ENCODE measurements at places on chromosomes 12 and 14.

GRCh38 chr12:69916544-69917235, 91.7 kb downstream of the MYRFL start:
- DNase-seq: no peak

GRCh38 chr14:102667703-102668102, 75.3 kb downstream of the RCOR1 start:
- DNase-seq: no peak

- no peak for DNase-seq
These were observed 104.5 kb downstream of the PRKAB1 start for GRCh38 chr12:119772431-119772830.

DNA sequence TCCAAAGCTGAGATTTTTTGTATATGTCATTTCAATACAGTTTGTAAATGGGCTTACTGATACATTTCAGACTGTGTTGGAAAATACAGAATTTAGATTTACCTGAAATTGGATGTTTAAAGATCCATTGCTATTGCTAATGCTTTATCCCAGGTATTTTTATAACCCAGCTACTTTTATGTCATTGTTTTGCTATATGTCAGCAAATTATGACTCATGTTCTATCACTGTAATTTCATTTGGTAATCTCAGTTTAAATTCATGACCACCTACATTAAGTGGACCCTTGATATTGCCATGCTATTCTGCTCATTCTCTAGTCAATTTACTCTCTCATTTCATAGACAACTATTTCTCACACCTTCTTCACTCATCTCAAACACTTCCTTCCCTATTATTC, 281.2 kb downstream of the IPO8 start:
- DNase-seq: no peak

DNA sequence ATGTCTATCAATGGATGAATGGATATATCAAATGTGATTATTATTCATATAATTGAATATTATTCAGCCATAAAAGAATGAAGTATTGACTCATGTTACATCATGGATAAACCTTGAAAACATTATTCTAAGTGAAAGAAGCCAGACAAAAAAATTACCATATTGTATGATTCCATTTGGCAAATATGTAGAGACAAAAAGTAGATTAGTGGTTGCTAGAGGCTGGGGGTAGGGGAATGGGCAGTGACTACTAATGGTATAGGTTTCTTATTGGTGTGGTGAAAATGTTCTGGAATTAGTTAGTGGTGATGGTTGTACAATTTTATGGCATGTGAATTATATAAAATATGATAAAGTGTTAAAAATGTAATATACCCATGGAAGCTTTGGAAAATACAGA, 31.8 kb upstream of the GNS start:
- DNase-seq: no peak

GRCh38 chr14:104037903-104038302, 47.6 kb upstream of the ASPG start:
- no peak for DNase-seq

- DNase-seq: no peak
These were observed 1.8 kb downstream of the C1R start for GRCh38 chr12:7090222-7090998.

DNA sequence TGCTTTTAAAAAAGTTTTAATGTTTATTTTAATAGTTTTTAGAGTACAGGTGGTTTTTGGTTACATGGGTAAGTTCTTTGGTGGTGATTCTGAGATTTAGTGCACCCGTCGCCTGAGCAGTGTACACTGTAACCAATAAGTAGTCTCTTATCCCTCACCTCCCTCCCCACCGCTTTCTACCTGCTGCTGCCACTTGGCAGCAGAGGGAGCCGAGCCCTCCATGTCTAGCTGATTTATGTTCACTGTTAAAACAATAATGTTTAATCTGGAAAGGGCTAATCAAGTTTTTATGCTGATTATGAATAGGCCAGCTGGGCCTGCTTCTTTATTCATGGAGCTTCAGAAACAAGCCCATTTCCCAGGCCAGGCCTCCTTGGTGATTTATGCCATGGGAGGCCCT, 73.1 kb downstream of the ADCK1 start:
- no peak for DNase-seq

- no peak for DNase-seq
These were observed 10.9 kb downstream of the BCL7A start for GRCh38 chr12:122032580-122032979.

- DNase-seq: no peak
These were observed 91.4 kb downstream of the PLCZ1 start for GRCh38 chr12:18646286-18646890.

DNA sequence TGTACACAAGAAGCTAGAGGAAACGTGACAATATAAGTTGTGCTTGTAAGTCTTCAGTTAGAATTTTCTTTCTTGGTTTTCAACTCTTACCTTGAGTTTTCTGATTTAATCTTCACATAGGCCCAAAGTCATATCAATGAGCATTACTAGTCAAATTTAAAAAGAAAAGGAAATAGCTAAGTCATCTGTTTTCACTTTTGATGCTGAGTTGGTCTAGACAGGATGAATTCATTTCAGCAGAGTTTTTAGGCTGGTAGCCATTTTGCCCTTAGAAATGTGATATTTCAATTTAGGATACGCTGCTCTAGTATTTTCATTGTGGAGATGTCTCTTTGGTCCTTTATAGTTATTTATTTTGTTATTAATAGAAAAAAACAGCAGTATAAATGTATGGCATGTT, 44.6 kb upstream of the KRAS start:
- no peak for DNase-seq

GRCh38 chr12:30805959-30806358, 51.2 kb upstream of the CAPRIN2 start:
- no peak for DNase-seq

DNA sequence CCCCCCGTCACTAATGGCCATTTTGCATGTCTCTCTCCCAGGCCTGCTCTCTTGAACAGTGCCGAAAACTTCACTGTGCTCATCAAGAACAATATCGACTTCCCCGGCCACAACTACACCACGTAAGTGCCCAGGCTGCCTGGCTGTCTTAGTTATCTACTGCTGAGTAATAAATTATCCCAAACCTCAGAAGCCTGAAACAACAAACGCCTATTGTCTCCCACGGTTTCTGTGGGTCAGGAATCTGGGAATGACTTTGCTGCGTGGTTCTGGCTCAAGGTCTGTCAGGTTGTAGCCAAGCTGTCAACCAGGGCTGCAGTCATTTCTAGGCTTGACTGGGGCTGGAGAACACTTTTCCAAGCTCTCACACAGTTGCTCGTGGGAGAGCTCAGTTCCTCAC, 32.6 kb downstream of the P2RX7 start:
- no peak for DNase-seq

DNA sequence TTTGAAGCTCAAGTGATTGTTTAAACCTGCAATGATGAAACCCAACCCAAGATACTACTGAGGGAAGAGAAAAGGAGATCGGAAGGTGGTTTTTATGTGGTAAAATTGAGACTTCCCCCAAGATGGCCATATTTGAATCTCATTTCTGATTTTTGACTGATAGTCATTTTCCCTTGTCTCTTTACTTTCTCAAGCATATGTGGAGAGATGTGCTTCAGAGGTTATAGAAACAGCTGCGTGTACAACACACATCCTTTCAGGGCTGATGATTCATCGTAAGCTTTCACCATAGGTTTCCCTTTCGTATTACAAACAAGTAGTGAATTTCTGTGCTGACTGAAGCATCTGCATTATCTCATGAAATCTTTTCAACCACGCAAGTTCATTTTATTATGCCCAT, 276.2 kb downstream of the EMP1 start:
- DNase-seq: no peak

- DNase-seq: no peak
These were observed 27.3 kb downstream of the AKAP3 start for GRCh38 chr12:4621511-4621910.

DNA sequence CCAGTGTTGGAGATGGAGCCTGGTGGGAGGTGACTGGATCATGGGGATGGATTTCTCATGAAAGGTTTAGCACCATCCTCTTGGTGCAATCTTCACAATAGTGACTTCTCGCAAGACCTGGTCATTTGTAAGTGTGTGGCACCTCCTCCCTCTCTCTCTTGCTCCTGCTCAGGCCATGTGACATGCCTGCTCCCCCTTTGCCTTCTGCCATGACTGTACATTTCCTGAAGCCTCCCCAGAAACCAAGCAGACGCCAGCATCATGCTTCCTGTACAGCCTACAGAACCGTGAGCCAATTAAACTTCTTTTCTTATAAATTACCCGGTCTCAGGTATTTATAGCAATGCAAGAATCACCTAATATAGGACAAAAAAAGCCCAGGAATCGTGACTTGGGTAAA, 171.0 kb upstream of the FOXN3 start:
- DNase-seq: no peak

DNA sequence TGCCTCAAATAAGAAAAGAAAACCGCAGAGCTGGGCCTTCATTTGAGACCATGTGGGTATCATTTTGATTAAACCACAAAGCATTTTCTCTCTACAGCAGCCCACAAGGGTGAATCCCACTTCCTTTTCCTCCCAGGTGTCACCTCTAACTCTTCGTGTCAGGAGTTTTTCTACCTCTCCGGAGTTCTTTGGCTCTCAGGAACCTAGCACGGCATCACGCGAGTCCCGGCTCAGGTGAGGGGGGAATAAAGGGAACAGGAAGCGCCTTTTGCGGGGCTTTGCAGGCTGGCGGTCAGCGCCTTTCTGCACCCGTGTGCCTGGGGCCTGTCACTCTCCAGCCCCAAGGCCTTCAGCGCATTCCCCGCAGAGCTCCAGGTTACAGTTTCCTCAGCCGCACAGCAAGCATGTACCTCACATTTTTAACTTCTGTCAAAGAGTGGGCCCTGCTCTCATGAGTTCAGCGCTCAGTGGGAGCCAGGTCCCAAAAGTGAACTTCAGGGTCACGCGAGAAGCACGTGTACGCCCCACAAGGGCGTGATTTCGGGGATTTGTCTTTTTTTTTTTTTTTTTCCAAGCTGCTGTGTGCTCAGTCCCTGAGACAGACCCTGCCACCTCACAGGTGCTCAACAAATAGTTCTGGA, 740 bp upstream of the PRPF40B start:
- peak; percentile 18 for DNase-seq

- DNase-seq: no peak
These were observed 2.5 kb downstream of the XRCC3 start for GRCh38 chr14:103712633-103713247.

- DNase-seq: no peak
These were observed 4.5 kb upstream of the RNASE4 start for GRCh38 chr14:20679907-20680306.

- DNase-seq: no peak
These were observed 9.0 kb upstream of the HSPA2 start for GRCh38 chr14:64531567-64531966.

DNA sequence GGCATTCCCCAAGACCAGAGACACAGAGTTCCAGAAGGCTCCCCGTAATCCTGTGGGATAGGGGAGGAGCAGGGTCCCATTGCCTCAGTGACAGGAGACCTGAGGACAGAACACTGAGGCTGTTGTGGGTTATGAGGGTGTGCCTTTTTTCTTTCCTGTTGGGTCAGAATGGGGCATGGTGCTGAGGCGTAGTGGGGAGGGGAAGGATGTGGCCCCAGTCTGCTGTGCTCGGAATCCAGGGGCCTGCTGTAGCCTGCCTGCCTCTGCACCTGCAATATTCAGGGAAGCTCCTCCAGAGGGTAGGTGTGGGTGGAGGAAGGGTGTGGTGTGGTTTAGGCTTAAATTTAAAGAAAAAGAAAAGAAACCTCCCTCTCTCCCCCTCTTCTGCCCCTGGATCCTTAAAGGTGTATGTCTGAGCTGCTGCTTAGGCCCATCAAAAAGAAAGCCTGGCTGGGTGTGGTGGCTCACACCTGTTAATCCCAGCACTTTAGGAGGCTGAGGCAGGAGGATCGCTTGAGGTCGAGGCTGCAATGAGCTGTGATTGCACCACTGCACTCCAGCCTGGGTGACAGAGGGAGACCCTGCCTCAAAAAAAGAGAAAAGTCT, 18.7 kb downstream of the PLEKHG3 start:
- no peak for DNase-seq

- DNase-seq: no peak
These were observed 22.3 kb upstream of the HECTD1 start for GRCh38 chr14:31229638-31230572.

DNA sequence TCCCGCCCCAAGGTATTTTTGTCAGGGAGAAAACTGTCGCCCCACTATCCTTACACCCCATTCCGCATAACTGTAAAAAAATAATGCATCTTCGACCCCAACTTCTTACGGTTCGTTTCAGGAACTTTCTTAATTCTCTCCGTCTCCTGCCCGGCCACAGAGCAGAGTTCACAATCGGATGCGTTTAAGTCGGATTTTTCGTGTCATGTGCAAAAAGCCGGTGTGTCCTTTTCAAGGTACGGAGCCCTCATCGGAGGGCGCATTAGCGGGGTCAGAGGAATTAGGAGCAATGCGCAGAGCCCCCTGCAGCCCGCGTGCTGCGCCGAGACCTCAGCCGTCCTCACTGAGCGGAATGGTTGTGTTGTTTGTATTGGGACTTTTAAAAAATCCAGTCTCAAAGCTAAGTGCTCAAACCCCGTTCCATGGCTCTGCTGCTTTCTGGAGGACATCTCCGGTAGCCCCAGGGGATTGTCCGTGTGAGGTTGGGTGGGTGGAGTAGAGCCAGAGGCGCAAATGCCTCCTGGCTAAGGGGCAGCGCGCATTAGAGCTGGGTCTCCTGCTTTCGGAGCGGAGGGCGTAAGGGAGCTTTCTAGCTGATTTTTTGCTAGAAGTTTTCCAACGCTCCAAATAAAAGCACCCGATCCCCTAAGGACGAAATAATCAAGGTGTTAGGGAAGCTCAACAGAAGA, 3.9 kb upstream of the GSC start:
- no peak for DNase-seq

GRCh38 chr12:6708960-6709394, 8.4 kb upstream of the PIANP start:
- no peak for DNase-seq

DNA sequence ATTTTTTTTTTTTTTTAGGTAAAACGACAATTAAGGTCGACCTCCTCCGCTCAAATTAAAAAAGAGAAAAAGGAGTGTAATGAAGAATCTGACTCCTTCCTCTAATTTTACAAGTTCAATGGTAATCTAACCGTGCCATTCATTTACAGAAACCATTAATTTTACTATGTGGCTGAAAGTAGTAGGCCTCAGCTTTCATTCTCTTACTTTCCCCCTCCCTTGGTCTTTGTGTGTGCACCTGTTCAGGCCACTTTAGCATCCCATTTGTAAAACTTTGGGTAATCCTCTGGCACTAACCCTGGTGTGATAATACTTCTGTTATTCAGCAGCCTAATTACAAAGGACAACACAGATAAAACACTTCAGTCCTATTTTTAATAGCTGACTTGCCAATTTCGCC, 128.1 kb downstream of the ASCL1 start:
- no peak for DNase-seq

- DNase-seq: no peak
These were observed 31.9 kb downstream of the KCTD10 start for GRCh38 chr12:109445191-109445609.

- DNase-seq: no peak
These were observed 25.6 kb upstream of the UBC start for GRCh38 chr12:124940143-124940392.

- no peak for DNase-seq
These were observed 216.5 kb downstream of the PHLDA1 start for GRCh38 chr12:75814851-75815754.

DNA sequence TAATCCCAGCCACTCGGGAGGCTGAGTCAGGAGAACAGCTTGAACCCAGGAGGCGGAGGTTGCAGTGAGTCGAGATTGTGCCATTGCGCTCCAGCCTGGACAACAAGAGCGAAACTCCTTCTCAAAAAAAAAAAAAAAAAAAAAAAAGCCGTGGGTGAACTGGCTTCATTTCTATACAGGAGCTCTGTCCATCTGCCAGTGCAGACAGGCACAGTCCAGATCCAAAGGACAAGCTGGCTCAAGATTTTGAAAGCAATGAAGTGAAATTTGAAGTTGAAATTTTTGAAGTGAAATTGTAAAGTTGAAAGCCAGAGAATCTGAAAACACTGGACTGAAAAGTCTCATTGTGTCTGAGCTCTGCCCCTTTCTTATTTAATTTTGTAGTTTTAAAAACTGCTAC, 134.7 kb downstream of the CALM1 start:
- no peak for DNase-seq

All from stimulated activated CD8-positive, alpha-beta memory T cell treated with anti-CD3 and anti-CD28 coated beads, Interleukin-2, amount 100 ng/mL, for 48 hours (primary cell).